ENCODE measurements at places on chromosomes 7 and 10.

DNA sequence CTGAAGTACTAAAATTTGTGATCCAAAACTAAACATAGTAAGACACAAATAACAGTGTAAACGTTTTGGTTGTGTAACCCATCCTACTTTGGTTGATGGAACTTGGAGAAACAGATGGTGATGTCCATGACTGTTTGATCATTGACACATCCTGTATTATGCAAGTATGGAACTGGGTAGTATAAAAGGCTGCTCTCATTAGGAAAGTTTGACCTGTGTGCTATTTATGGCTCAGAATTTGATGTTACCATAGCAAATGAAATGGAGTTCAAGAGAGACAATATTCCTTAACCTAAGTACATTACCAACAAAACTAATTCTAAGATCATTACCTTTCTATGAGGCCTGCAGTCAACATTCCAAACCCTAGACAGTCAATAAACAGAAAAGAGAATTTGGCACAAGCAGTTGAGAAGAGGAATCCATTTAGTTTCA lies 39.9 kb downstream of the DKK1 start:
- no peak for DNase-seq

- no peak for DNase-seq
Measured at GRCh38 chr7:749140-749551, 22.1 kb upstream of the PRKAR1B start.

DNA sequence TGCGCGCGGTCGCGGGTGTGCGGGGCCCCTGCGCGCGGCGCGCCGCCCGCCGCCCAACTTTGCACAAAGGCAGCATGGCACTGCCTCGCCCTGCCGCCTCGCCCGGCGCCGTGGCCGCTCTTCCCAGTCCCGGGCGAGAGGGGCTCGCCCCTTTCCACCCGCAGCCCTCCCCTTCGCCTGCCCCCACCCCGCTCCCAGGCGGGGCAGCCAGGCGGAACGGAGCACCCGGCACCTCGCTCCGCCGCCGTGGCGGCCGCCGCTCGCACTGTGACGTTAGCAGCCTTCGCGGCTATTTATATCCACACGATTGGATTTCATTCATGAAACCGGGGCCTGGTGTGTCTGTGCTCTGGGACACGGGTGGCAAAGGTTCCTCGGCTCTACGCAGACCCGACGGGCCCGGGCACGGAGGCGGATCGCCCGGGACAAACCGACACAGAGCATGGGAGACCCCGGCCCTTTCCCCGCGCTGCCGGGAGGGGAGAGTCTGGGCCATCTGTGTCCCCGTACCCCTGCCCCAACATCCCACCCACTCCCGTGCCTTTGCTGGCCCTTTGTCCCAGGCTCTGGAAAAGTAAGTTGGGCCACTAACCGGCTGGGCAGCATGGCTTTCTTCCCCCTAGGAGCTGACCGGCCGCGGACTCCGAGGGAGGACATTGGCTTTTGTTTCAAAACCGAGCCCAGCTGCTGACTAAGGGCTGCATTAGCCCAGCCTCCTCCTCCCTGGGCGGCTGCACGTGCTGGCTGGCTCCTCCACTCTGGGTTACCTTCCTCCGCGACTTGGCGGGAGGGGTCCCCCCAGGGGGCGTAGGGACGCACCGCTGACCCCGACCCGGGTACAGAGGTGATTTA lies at the start of gene RHOBTB1:
Gene RHOBTB1 (minus strand): TSS at position 128 of the 852 bp plus-strand sequence. CDS start 32,643 bp downstream, outside the sequence.
- no peak for DNase-seq

GRCh38 chr7:19017374-19017773 lies 100.1 kb downstream of the TWIST1 start:
- no peak for DNase-seq

DNA sequence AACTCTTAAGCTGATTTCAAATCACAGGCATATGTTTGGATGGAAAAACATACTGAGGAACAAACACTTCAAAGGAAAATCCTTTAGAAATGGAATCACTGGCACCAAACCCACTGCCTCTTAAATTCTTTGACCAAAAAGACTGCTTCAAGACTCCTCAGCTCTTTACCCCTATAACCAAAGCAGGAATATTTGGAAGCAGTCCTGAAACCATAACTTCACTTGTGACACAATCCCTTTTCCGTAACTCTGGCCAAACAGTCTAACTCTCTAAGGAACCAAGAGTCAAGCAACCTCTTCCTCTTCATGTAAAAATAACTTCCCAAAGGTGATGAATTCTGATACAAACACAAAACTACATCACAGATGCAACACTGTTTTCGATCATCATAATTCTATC lies 104.3 kb downstream of the MTERF1 start:
- no peak for DNase-seq

- DNase-seq = no peak
Measured at GRCh38 chr7:108326938-108327337, 129.3 kb downstream of the NRCAM start.

DNA sequence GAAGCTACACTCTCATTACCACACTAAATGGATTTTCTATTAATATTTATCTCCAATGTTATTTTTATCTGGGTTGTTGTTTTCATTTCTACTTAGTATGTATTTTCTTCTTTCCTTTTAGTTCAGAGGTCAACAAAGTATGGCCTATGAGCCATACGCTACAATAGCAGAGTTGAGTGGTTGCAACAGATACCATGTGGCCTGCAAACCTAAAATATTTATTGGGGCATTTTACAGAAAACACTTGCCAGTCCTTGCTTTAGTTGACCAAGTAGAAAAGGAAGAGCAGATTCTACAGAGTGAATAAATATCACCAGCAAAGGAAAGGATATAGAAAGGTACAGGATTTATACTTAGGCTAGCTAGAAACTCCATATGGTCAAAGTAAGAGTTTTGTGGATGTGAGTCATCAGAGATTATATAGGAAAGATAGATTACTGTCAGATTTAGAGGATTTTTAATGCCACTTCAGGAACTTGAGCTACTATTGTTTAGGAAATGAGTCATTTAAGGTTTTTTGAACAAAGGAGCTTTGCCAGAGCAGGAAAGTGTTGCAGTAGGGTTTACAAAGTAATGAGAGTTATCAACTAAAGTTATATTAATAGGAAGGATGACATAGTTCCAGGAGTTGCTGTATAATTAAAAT lies 323.3 kb upstream of the KAT6B start:
- DNase-seq = no peak

GRCh38 chr7:25105911-25106310 lies 19.1 kb downstream of the CYCS start:
- no peak for DNase-seq

- no peak for DNase-seq
Measured at GRCh38 chr7:129773328-129773731, 161.8 kb downstream of the NRF1 start.

DNA sequence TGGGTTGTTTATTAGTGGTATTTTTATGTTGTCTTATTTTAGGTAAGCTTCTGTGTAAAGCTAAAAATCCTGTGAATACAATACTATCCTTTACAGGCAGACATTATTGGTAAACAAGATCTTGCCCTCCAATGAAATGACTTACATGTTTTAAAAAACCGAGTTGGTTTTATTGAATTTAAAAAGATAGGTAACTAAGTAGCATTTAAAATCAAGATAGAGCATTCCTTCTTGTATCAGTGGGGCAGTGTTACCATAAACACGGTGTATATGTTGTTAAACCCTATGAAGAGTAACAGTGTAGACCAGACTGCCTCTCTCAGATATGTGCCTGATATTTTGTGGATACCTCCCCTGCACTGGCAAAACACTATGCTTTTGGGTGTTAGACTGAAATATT lies 81.0 kb downstream of the SNX10 start:
- no peak for DNase-seq

DNA sequence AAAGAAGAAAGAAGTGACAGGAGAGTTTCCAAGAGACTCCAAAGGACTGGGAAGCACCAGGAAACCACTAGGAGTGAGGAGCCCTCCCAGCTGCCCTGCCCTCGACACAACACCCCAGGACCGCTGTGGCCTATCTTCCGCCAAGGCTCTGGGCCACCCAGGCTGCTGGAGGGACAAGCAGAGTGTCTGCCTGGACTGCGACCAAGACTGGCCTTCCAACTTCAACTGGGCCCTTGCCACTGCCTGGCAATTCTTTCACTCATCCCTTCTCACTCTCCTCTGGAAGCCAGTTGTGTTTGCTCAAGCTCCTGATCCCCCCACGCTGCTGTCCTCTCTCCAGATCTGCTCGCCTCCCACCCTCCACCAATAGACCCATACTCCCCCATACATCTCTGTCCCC lies 10.2 kb downstream of the KIAA1549 start:
- DNase-seq = no peak

- no peak for DNase-seq
Measured at GRCh38 chr10:92640107-92640506, 47.2 kb downstream of the KIF11 start.

DNA sequence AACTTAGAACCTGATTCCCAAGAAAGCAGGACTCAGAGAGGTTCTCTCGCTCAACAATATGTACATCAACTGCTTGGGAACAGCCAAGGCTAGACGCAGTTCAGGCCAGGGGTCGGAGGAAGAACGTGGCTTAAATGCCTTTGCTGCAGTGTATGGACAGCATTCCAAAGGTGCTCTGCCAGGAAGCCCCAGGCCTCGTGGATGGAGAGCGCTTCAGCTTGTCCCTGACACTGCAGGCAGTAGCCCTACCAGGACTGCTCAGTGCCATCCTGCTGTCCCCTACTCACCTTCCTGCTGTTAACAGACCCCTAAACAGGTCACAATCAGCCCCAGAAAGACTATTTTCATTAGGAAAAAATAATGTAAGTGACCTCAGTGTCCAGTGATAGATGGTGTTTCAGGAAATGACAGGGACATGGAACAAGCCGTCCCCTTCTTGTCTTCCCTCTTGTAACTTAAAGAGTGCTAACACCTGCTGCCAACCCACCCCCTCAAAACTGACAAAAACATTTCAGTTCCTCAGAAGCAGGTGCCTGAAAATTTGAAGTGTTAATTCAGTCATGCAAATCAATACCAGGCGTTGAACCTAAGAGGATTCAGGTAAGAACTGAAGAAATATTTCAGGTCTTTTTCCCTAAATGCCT lies 16.5 kb downstream of the CREB3L2 start:
- DNase-seq = no peak

- no peak for DNase-seq
Measured at GRCh38 chr7:155329225-155329624, 31.5 kb downstream of the INSIG1 start.

DNA sequence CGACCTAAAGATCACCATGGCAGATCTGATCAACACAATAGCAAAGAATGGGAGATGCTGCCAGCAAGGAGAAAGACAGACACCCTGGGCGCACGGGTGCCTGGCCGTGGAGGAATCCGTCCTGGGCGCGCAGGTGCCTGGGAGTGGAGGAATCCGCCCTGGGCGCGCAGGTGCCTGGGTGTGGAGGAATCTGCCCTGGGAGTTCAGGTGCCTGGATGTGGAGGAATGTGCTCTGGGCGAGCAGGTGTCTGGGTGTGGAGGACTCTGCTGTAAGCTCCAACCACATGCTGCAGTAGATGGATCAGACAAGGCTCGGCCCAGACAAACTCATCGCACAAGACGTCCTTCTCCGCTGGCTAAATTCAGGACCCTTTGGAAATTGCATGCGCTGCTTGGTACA lies 346.3 kb upstream of the ADARB2 start:
- no peak for DNase-seq

Measured in activated T-helper 1 cell treated with anti-CD3 and anti-CD28 coated beads, Interleukin-2, amount 50 U/mL, for 16 hours (primary cell).